Tongue (tissue), 3 donors: ENCODE measurements at places on chromosomes 13 and 19. TPM values are rescaled to one million over a fixed set of nuclear protein-coding genes. Genes with fewer than 3 reads are reported as not detected.

Gene SULT2B1
- total RNA-seq, result 2.4 TPM

DNA sequence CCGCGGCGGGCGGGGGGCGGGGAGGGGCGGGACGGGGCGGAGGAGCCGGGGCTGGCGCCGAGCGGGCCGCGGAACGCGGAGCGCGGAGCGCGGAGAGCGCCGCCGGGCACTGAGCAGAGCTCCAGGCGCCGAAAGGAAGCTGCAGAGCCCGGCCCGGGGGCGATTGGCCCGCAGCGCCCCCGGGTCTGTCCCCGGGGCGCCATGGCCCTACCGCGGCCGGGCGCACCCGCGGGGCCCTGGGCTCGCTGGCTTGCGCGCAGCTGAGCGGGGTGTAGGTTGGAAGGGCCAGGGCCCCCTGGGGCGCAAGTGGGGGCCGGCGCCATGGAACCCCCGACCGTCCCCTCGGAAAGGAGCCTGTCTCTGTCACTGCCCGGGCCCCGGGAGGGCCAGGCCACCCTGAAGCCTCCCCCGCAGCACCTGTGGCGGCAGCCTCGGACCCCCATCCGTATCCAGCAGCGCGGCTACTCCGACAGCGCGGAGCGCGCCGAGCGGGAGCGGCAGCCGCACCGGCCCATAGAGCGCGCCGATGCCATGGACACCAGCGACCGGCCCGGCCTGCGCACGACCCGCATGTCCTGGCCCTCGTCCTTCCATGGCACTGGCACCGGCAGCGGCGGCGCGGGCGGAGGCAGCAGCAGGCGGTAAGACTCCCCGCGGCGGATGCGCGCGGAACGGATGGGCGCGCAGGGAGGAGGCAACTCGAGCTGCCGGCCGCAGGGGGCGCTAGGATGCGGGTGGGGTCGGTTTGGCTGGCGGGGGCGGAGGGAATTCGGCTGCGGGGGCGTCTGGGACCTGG is at the start of gene PDE4A:
Gene PDE4A, plus strand, starts transcription at position 95 of the 796 bp plus-strand sequence. Its CDS starts 227 bp downstream, at position 322.
- no peak for DNase-seq

- peak; percentile 86 for DNase-seq
These were observed 6.3 kb downstream of the ERICH4 start for GRCh38 chr19:41449079-41449864.

- no peak for DNase-seq
These were observed 919 bp downstream of the VAV1 start for GRCh38 chr19:6773323-6773931.

DNA sequence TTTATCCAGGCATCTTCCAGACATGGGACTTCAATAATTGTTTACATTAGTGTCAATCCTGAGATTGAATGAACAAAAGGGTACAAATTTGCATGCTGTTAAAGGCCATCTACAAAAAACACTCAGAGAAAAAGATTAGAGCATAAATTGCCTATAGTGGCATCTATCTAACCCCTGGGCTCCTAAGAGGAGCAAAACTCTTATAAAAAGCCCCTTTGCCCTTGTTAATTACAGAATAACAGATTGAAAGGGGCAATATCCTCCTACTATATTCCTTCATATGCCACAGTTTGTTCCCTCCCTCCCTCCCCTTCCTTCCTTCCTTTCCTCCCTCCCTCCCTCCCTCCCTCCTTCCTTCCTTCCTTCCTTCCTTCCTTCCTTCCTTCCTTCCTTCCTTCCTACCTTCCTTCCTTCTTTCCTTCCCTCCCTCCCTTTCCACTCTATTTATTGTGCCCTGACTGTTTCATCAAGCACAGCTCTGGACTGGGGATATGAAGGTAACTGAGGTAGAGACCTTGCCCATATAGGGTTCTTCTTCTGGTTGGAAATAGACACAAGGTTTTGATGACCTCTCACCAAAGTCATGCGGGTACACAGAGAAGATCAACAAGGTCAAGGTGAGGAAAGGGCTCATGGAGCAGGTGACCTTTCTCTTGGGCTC is 49.5 kb downstream of the PCDH8 start:
- DNase-seq, result no peak

Gene MAB21L1
- total RNA-seq, result 5.4 TPM

Gene NXNL1
- total RNA-seq, result not detected
